ENCODE measurements at places on chromosomes 6 and 20.

GRCh38 chr20:38926934-38927616 lies 858 bp downstream of the FAM83D start:
- DNase-seq = no peak

GRCh38 chr20:39878809-39879208 lies 810.2 kb downstream of the MAFB start:
- no peak for DNase-seq

- DNase-seq = no peak
Observed at GRCh38 chr20:31801508-31801907, 17.6 kb upstream of the MYLK2 start.

- DNase-seq = no peak
Observed at GRCh38 chr6:111677249-111677990, 71.7 kb upstream of the TRAF3IP2 start.

GRCh38 chr20:1840817-1841553 lies 54.2 kb upstream of the SIRPA start:
- no peak for DNase-seq

GRCh38 chr6:34583861-34584604 lies 27.9 kb upstream of the SPDEF start:
- DNase-seq = no peak

DNA sequence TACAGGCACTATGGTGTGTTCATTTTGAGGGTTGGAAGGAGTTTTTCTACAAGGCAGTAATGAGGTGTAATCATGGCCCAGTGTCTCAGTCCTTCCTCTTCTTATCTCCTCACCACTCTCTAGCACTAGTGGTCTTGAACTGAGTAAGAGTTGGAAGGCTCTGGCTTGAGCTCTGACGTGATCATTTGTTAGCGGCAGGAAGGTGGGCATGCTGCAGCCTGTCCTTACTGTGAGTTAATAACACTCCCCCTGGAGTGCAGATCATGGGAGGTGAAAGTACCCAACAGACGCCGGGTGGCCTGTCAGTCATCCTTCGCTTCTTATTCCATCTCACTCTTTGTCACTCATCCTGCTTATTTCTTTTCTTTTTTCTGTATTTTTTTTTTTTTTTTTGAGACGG lies 356.9 kb downstream of the CDKAL1 start:
- DNase-seq = no peak

DNA sequence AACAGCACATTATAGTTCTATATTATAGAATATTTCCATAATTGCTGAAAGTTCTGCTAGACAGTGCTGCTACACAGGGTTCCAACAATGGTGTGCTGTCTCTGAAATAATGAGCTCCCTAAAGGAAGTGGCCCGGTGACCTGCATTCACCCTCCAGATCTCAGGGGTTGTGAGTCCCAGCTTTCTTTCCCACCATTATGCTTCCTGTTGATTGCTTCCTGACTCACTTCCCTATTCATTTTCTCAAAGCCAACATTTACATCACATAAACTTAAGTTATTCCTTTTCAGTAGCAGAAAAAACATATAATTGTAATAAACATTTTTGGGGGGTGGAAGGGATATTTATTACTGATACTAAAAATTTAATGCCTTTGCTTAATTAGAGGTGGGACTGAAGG lies 12.9 kb upstream of the CCN6 start:
- DNase-seq = no peak

- no peak for DNase-seq
Observed at GRCh38 chr6:4506792-4507191, 269.4 kb upstream of the CDYL start.

- DNase-seq = no peak
Observed at GRCh38 chr6:164757451-164757850, 552.0 kb downstream of the C6orf118 start.

DNA sequence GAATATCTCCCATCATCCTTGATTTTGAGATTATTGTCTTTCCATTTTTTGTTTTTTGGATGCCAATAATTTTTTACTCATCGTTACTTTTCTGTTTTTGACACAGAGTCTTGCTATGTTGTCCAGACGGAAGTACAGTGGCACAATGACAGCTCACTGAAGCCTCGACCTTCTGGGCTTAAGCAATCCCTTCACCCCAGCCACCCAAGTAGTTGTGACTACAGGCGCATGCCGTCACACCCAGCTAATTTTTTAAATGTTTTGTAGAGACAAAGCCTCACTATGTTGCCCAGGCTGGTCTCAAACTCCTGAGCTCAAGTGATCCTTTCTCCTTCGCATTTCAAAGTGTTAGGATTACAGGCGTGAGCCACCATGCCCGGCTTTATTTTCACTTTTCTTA lies 602.4 kb upstream of the AGPAT4 start:
- DNase-seq = no peak

- no peak for DNase-seq
Observed at GRCh38 chr6:31495580-31495979, 2.4 kb upstream of the MICB start.

DNA sequence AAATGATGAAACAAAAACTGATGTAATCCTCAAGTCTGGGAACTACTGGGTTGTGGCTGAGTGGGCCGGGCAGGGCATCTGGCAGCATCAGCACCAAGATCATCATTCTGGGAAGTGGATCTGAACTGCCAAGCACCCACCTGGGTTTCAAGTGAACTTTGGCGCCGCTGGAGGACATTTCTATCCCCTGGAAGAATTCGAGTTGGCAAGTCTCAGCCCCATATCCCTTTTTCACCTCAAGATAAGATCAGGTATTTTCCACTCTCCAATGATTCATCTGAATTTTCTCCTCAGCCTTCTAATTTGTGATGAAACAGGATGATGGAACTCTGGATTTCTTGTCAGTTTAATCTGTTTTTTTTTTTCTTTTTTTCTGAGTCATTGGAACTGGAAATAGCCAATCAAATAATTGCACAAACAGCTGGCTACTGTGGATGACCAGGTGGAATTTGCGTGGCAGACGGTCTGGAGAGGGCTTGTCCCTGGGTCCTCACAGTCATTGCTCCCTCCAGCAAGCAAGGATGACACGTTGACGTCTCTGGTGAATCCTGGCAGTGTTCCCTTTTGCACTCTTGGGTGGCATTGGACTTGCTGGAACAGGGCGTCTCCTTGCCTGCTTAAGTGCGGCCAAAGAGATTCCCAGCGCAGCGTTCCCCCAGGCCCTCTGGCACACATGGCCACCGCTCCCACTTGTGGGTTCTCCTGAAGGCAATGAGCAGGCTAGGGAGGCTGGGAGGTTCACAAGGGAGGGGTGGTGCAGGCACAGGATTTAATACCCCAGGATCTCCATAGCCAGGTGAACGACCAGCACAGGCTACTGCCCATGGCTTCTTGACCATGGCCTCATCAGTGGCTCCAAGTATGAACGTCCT lies 80.4 kb downstream of the DHX35 start:
- no peak for DNase-seq

DNA sequence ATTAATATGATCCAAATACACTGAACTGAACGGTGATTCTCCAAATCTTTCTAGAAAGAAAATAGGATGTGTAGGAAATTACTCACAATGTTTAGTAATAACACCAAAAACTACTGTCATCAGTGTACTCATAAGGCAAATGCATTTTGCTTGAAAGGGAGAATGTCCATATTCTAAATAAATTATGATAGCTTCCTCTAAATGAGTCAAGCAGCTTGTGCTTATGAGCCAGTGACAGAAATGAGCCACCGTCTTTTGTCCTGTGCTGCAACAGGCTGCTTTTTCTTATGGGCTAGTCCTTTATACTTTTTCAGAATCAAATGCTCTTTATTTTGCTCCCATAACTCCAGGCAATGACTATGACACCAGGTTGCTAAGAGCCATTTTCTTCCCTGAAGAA lies 4.5 kb upstream of the ZNF451 start:
- DNase-seq = no peak

DNA sequence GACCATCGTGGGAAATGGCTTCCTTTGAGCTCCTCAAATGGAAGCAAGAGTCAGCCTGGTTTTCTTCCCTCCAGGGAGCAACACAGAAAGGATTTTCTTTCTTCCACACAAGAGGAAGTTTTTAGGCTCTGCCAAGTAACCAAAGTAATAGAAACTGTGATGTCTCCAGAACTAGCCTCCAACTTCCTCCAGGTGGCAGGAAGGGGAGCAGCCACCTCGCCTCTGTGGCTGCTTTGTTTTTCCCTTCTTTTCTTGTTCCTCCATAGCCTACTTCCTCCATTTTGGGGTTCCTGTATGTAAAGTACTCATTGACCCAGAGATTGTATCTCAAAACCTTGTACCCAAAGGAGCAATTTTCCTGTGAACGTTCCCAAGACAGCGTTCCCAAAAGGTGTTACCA lies 32.7 kb upstream of the CCR6 start:
- no peak for DNase-seq

DNA sequence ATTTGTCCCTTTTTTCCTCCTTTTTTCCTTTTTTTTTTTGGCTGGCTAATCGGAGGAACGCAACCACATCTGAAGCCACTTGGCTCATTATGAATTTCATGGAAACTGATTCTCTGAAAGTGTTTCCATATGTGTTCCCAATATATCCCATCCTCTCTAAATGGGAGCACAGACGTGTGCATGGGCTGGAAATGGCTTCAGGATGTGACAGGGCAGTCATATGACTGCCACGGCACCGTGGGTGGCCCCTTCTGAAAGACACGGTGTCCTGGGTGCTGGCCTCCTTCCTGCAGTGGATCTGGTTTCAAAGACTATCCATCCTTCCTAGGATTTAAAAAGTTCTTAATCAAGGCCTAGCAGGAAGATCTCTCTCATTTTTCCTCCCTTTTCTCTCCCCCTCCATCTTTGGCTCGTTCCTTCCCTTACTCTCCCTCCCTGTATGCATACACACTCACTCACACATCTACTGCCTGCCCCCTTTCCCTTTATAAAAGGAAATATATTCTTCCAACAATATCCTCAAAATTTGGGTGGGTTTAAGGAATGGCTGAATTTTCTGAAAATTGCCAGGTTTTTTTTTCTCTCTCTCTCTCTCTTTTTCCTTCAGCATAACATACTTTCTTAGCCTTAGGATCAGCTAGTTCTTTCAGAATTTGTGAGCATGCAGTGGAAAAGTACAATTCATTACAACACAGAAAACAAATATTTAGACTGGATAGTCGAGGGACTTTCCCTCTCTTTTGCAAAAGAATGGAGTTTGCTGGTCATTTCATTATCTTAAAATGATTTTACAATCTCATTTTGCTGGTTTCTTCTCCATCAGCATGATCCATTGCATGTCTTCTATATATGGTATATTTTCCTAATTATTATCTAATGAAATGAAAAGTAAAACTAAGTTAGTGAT lies 161.2 kb upstream of the SUPT3H start:
- no peak for DNase-seq

- no peak for DNase-seq
Observed at GRCh38 chr6:131014080-131014776, 48.8 kb downstream of the EPB41L2 start.

- no peak for DNase-seq
Observed at GRCh38 chr20:1629321-1629720, 9.5 kb upstream of the SIRPB1 start.

- no peak for DNase-seq
Observed at GRCh38 chr20:36744243-36744642, 1.6 kb downstream of the NDRG3 start.

DNA sequence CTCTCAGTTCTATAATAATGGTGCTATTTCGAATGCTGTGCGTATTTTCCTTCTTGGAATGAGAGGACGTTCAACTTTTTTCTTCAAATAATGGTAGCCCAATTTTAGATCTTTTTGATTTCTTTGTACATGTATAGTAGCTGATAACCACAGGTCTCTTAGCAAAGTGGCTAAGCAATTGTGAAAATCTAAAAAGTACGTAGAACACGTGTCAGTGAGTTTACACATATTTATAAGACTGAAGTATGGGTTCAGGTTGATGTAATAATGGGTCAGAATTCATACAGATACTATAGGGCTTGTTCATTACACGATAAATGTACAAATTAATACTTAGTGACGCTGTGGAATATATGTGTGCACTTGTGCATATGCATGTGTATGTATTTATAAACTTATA lies 1.3 kb downstream of the SMIM13 start:
- DNase-seq = no peak

GRCh38 chr6:26205625-26206574 lies 118.7 kb downstream of the HFE start:
- DNase-seq = no peak

DNA sequence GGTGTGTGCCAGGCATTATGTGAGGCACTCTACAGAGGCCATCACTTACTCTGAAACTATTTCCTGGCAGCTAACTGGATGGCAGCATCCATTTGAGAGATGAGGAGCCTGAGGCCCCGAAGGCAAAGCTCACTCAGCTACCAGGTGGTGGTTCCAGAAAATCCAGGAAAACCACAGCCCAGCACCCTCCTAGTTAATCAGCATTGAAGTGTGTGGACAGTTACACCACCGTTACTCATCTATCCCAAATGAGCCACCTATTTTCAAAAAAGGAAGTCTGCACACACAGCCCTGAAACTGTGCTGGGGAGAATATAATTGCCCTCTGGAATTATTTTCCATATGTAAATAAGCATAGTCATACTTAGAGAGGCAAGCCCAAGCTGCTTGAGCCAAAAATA lies 67.4 kb downstream of the CNBD2 start:
- no peak for DNase-seq

DNA sequence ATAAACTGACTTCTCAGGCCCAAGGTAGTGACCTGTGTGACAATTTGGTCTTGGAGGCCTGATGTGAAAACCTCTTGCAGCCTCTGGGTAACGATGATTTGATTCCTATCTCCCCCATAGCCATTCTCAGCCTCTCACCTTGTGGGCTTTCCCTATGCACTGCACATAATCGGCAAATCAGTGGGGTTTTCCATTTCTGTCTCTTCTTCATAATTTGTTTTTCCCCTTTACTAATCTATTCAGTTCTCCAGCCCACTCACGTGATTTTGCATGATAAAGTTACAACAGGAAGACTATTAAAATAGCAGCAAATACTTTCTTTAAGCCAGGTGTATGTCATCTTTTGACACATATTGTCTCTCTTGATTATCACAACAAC lies 893.7 kb downstream of the TFAP2A start:
- DNase-seq = no peak

DNA sequence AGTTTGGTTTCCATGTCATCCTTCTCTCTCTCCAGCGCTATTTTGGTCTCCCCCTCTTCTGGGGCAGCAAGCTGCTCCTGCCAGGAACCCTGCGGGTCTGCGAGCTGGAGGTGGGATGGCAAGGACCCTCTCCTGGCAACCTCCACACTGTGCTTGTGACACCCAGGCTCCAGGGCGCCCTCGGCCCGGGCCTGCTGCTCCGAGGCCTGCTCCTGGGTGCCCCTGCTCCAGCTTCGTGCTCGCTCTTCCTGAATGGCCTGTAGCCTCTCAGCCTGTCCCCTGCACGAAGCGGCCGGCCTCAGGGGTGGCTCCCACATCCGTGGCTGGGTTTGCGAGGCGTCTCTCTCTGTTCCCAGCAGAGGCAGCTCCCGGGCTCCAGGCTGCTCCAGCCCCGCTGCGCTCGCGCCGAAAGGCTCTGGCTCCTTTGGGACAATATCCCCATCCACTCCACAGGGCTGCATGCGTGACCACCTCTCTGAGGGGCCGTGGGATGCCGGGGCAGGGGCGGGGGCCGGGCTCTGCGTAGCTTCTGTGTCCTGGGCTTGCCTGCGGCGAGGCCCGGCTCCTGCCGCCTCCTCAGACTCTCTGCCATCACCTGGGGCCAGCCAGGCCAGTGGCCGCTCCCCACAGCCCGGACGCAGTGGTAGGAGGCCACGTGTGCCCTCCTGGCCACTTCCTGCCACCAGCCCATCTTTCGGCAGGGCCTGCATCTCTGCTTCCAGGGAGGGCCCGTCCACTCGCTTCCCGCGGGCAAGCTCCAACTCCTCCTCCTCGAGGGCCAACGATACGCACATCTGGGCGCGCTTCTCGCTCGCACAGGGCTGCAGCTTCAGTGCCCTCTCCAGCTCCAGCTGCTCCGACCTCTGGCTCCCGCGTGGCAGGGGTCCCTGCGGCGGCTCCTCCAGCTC lies 68.9 kb downstream of the GINS1 start:
- DNase-seq = no peak

- DNase-seq = no peak
Observed at GRCh38 chr20:60160451-60161145, 202.4 kb downstream of the CDH26 start.
